Adipocyte (in vitro differentiated cells): ENCODE measurements at places on chromosomes 5 and 9.

- DNase-seq: no peak
Observed at GRCh38 chr5:19978476-19978875, 9.5 kb downstream of the CDH18 start.

GRCh38 chr5:531101-531748 is 7.0 kb upstream of the SLC9A3 start:
- no peak for DNase-seq

GRCh38 chr9:120841930-120842684 is 615 bp downstream of the PSMD5 start:
- DNase-seq: peak; percentile 59

DNA sequence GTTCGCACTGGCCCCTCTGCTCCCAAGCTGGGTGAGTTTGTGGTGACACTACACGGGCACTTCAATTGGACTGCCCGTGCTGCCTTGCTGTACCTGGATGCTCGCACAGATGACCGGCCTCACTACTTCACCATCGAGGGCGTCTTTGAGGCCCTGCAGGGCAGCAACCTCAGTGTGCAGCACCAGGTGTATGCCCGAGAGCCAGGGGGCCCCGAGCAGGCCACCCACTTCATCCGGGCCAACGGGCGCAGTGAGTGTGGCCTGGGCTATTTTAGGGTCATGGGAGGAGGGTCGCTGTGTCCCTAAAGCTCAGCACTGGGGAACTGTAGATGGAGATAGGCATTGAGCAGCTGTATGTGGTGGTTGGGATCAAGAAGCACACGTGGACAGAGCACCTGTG is 1.4 kb downstream of the NPR2 start:
- DNase-seq: no peak

DNA sequence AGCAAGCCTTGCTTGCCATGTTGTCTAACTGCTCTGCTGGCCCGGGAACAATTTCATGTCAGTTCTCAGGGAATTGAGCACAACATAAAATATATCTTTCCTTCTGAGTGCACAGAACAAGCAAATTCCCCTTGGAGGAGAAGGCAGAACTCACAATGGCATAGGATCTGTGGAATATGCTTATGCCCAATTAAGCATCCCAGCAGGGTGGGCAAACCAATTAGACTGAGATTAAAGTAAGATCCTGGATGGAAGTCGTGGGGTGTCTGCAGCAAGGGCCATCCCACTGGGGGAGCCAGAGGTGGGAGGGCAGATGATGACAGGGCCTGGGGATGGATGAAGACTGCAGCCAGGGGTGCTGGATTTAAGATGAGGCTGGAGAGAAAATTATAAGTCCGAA is 114.1 kb downstream of the BRINP1 start:
- no peak for DNase-seq

DNA sequence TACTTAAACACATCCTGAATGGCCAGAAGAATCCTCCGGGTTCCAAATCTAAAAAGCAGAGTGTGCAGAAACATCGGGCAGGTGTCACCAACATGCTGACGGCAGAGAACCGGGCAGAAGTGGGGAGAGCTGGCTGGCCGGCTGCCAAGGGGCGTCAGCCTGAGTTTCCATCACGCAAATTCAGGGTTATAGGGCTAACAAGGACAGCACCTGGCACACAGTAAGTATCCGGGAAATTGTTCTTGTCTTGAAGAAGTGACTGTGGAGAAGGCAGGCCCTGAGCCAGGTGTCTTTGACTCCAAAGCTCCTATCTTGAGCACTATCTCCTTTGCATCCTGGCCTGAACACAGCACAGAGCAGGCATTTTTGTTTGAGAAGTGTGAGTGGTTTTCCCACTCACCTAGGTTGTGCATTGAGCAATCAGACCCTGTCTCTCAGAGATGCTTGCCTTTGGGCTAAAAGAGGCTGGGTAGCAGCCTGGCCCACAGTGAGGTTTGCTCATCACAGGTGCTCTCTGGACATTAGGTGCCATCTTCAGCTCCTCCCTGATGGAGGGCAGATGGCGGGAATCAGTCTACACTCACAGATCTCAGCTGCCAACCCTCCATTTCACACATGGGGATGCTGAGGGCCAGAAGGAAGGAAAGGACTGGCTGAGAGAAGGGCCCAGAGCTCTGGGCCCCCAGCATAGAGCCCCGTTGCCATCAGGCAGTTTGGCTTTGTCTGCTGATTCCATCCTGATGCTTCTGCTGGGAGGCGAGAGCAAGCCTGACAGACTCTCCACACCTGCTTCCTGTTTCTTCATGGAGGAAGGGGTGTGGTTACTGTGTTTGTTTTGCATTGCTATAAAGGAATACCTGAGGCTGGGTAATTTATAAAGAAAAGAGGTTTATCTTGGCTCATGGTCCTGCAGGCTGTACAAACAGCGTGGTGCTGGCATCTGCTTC is 52.8 kb downstream of the WHRN start:
- DNase-seq: no peak

DNA sequence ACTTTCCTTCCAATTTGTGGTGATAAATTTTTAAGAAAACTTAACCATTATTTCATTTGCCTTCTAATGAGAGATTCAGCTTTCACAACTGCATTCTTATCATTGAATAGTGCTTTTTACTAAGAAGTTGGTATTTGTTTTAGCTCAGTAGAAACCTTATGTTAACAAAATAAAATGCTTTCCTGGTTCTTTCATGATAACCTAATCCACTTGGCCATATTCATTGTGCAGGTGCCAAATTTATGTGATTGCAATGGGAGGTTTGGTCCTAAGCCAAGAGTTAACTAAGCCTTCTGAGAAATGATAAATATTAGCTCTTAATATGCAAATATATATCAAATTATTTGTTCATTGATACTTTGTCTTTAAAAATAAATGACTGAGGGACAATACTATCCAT is 141.1 kb upstream of the TLE4 start:
- DNase-seq: no peak

GRCh38 chr5:38434966-38435705 is 121.3 kb downstream of the LIFR start:
- DNase-seq: peak; percentile 30

DNA sequence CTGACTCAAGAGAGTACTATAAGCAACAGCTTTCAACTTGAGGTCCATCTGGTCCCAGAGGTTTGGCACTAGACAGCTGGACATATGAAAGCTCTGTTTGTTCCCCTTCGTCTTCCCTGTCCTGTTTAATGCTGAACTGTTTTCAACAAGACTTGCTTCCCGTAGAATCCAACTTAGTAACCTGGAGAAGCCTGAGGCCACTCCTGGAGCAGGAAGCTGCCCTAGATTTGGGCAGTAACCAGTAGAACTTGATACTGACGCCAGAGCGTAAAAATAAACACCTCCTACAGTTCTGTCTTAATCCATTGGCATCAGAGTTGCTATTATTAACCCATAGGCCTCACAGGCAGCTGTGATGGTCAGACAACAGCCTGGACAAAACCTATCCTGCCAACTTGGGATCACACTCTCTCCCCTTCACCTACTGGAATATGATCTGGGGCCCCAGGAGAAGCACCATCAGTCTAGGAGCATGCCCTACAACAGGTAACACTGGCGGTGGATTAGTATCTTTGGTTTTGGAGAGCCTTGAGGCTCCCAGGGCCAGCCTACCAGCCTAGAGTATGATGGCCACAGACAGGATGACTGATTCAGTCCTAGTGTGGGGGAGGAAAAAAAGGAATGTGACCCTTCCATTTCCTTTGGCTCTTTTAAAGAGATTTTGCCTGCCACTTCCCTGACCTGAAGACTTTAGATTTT is 29.2 kb downstream of the RUSC2 start:
- peak; percentile 42 for DNase-seq

DNA sequence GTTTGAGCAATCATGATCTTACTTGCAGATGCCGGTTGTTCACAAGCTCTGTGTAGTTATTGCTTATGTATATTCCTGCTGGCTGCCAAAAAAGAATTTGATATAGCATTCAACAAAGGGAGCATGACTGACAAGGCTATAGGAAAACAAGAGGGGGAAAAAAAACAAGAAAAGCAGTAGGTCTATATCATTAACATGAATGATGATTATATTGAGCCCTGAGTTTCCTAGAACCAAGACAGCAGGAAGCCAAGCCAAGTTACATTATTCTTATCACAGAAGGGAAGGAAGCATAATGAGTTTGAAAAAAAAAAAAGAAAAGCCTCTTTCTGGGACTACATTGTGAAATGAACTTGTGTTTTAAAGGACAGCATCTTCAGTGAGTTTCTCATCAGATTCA is 41.0 kb downstream of the TSTD2 start:
- DNase-seq: no peak
